ENCODE measurements at places on chromosomes 11 and 22.

DNA sequence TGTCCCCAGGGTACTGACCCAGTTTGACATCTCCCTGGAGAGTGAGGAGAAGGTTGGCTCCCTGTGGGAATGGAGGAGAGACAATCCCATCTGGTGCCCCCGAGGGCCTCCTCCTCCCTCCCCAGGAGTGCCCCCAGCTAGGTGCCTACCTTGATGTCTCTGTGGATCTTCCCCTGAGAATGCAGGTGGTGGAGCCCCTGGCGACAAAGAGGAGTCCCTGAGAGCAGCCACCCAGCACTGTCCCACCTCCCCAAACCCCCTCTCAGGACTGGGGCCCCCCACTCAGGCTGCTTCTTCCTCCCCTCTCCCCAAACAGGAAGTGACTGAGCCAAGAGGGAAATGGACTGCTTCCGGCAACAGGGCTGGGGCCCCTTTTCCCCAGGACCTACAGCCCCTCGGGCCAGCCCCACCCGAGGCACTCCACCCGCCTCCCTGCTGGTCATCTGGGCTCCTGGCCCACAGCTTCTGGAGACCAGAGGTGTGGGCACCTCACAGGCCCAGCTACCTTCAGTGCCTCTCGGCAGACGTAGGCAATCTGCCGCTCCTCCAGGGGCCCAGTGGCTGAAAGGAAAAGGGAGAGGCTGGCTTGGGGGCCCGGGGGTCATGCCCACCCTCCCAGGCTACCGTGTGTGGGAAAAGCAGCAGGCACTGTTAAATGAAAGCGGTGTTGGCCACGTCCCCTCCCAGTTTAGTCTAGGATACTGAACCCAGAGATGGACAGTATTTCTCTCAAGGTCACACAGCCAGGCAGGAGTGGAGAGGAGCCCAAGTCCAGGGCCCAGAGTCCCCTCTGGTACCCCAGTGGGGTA, 1.2 kb downstream of the MAP4K2 start:
- no peak for DNase-seq

DNA sequence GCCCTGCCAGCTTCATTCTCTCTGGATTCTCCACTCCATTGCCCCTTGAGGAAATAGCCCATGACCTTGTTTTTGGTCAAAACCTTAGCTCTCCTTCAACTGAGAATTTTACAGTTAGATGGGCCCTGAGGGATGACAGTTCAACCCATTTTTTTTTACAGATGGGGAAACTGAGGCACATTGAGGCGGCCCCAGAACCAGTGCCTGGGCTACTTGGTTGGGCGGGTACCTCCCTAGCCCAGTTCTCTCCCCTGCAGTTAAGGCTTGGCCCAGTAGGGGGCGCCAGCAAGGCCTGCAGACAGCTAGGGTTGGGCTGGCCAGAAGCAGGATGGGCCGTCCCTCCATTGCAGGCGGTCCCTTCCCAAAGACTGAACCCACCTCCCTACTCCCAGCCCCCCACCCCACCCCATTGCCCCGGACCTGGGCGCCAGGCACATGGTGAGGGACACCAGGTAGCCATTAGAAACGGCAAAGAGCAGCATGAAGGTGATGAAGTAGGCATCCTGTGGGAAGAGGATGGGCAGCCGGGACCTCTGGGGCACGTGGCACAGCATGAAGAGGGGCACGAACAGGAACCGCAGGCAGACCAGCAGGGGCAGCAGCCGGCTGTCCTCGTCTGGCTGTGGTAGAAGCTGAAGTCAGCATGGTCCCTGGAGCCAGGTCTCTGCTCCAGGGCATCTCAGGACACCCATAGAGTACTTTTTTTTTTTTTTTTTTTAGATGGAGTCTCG, 7.6 kb downstream of the SLC29A2 start:
- no peak for DNase-seq

DNA sequence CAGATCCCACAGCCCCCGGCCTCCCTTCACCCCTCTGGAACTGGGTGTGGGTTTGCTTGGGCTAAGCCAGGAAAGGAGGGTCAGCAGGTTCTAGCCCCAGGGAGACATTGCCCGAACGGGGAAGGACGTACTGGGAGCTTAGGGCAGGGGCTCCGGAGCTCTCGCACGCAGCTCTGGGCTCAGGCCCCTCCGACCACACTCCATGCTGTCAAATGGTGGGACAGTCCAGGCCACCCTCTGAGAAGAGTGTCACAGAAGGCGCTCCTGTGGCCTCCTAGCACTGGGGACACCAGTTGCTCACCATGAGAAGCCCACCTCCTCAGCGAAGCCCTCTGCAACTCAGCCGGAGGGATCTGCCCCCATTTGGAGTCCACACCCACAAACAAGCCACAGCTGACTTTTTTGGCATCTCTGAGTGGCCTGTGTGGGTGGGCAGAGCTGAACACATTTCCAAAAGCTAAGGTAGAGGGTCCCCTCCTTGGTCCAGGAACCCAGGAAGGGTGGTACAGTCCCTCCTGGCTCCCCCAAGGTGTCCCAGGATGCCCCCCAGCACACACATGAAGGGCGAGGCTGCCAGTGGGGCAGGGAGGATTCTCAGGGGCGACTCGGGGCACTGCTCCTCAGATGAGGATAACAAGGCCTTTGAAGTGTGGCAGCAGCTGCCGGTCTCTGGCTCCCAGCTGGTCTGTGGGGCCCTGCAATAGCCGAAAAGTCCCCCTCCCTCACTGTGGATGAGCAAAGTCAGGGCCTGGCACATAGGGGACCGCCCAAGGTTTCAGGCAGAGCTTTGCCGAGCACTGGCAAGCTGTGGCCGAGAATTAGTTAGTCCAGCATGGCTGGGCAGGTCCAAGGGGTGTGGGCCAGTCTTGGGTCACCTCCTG, 13.0 kb upstream of the TEF start:
- DNase-seq, result no peak

- DNase-seq, result no peak
Observed at GRCh38 chr11:69083531-69084247, 35.0 kb downstream of the TPCN2 start.

- DNase-seq, result no peak
Observed at GRCh38 chr11:130548491-130548833, 100.0 kb downstream of the ADAMTS15 start.

DNA sequence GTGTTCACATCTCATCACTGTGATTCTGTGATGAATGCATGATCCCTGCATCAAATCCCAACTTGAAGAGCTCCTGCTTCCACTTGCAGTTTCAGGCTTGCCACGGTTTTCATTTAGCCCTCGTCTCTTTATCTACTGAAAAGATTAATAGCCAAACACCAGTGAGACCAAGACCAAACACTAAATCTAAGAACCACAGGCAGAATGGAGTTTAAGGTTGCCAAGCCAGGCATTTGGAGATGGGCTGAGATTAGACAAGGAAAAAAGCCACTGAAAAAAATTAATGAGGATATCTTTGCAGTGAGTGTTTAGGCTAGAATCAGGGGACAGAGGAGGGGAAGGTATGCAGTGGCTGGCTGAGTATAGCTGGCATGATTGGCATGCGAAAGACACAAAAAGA, 227.2 kb upstream of the BLID start:
- DNase-seq, result no peak

GRCh38 chr22:49415151-49415951, 412.3 kb downstream of the BRD1 start:
- DNase-seq, result no peak

DNA sequence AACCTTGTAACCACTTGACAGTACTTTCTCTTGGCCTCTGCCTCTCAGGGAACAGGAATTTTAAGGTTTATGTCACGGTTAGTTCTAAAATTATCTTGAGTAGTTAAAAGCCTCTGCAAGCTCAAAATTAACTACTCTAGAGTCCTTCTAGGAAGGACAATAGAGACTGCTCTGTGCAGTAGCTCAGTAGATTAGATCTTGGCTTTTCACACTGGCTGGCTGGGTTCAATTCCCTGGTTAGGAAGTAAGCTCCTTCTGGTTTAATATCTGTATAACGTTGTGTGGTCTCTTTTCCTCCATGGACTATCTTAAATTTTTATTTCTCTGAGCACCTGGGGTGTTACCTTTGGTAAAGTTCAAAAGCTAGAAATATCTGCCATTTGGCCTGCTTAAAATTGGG, 109.2 kb downstream of the AASDHPPT start:
- DNase-seq, result no peak

- DNase-seq, result no peak
Observed at GRCh38 chr11:1966531-1966930, 19.4 kb downstream of the MRPL23 start.

- DNase-seq, result no peak
Observed at GRCh38 chr11:70544774-70545609, 146.7 kb downstream of the CTTN start.

DNA sequence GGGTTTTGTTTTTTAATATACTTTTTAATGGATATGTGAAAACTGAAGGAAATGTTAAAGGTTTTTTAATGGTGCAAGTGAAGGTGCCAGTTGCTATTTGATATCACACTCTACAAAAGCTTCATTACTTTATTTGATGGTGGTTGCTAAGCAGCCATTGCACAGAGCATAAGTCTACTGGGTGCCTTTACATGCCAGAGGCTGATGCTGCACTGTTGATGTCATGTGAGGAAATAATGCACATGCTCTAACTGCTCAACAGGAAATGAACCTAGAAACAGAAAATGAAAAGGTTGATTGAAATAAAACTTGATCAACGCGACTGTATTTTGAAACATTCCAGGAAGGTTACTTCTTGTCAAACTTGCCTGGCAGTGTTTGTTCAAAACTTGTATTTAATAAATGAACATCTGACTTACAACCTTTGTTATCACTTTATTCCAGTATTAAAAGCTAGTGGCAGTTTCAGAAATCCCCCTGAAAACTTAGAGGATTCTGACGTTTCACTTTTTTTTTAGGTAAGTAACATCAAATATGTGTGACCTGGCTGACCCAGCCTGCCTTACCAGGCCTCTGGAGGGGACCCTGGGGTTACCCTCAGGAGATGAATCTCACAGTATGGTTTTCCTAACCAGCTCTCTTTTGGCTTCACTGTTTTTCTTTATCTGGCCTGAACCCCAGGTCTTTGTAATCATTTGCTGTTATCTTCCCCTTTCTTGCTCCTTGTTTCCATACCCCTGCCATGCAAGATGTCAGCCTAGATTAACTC, 2.4 kb upstream of the ATP5MG start:
- no peak for DNase-seq

DNA sequence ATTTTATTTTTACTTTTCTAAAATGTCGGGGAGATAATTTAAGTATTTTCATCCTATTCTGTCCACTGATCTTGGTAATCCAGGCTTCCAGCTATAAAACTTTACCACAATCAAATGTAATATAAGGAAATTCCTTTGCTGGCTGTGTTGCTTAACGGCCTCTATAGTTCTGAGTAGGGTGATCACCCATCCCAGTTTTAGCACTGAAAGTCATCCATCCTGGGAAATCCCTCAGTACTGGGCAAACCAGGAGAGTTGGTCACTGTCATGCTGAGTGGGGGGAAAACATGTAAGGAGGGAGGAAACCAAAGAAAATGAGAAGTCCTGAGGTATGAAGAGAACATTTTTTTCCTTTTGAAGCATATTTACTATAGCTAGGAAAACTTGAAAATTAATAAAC, 12.8 kb upstream of the BACE1-AS start:
- DNase-seq, result no peak

- no peak for DNase-seq
Observed at GRCh38 chr11:105858841-105859240, 163.2 kb downstream of the MSANTD4 start.

DNA sequence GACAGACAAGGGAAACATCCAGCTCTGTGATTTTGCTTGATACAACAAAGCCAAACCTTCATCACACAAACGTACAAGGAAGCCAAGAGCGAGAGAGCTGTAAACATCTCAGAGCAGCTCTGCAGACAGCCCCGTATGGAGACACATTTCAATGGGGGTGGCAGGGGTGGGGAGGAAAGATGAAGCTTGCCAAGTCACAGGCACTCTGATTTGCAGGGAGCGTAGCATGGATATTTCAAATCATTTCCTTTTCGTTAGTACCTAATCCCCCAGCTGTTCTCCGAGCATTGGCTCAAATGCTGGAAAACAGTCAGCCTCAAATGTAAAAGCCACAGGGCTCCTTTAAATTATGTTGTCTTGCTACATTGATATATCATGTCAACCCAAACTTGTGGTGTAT, 458.9 kb upstream of the CADM1 start:
- no peak for DNase-seq

GRCh38 chr11:72132646-72133045, 2.9 kb upstream of the FOLR3 start:
- DNase-seq, result no peak

GRCh38 chr11:102853956-102854355, 10.5 kb upstream of the MMP3 start:
- DNase-seq, result no peak

GRCh38 chr11:118631142-118631909, 23.9 kb downstream of the PHLDB1 start:
- no peak for DNase-seq

GRCh38 chr11:101255036-101255435, 125.4 kb upstream of the PGR start:
- DNase-seq, result no peak

DNA sequence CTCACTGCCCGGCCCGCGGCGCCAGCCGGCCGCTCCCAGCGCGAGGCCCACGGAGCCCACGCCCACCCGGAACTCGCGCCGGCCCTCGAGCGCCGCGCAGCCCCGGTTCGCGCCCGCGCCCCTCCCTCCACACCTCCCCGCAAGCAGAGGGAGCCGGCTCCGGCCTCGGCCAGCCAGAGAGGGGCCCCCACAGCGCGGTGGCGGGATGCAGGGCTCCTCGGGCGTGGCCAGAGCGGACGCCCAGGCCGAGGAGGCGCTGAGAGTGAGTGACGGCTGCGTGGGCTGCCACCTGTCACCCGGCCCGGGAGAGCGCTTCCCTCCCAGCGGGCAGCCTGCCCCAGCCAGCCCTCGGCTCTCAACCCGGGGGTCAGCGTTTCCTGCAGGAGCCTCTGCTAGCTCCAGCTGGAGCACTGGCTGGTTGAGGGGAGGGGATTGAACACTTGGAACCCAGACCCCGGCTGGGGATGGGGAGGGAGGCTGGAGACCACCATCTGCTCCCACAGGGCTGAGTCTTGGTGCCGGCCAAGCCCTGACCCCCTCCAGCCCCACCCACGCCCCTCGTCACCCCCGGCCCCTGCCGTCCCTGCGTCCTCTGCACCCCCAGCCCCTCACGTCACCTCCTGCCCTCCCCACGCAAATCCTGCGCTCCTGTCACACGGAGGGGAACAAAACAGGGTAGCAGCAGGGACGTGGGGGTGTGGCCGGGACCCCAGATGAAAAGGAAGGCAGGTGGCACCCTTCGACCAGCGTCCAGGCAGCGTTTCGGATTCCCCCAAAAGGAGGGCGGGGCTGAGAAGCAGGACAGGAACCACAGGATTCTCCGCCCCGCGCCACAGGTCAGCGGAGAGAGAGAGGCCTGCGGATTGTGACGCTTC, 157.0 kb downstream of the BRD1 start:
- DNase-seq, result no peak

- DNase-seq, result no peak
Observed at GRCh38 chr11:62544581-62545436, 1.8 kb downstream of the AHNAK start.
